ENCODE measurements at places on chromosomes 5 and 9.

DNA sequence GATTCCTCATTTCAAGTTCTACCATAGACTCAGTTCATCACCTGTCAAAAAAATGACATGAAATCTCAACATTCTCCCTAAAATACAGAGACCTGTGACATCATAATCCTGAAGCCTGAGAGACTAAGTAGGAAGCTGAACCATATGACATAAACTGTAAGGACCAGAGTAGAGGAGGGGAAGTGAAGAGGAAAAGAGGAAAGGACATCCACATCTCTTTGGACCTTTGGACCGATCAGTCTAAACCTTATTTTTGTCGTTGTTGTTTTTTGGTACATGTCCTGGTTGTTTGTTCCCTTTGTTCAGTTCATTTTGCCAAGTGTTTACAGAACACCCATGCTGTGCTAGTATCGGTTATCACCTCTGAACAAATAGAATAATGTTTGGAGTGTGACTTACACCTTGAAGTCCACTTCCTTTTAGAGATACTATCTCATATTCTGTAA, 41.9 kb downstream of the LURAP1L start:
- no peak for DNase-seq

DNA sequence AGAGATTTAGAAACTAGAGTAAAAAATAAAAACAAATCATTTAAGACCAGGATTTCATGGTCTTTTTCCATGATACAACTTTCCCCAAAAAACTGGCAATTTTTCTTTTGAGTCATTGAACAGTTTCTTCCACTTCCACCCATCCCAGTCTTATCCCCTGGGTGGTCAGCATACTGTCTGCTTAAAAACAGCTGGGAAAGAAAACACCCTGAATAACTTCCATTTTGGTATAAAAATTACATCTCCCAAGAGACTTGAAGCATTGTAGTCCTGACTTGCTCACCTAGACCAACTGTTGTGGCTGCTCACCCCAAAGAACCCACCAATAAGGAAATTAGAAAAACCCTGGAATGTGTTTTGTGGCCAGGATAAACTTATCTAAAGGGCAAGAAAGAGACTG, 731.3 kb downstream of the NR2F1-AS1 start:
- no peak for DNase-seq

DNA sequence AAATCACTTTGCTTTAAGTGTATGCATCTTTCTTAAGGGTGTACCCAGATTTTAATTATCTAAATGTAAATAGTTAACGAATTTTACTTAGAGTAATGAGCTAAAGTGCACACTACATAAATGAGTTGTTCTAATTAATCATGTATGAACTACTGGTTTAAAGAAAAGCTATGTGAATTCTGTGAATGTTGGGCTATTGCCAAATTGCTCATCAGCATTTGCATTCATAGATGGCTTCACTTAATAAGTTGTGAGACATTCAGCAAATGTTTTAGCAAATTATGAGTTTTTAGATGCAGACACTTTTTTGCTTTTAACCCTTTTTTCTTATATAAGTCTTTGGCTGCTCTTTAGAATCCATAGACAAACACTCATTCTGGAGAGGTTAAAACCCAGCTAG, 175.7 kb downstream of the PBX3 start:
- DNase-seq, result no peak

GRCh38 chr5:55173687-55174230, 782 bp upstream of the CDC20B start:
- no peak for DNase-seq

DNA sequence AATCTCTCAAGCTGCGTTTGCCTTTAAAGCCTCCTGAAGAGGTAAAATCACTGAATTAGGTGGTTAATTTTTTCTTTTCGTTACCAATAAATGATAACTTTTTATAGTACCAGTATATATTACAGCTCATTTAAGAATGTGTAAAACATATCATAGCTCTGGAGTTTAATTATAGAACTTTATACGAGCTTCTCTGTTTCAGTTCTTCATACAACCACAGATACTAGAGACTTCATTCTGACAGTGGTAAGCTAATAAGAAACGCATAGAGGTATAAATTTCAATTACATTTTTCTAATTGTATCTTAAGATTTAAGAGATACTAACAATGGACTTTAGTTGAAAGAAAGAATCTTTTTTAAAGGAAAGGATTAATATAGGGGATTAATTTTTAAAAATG, 73.9 kb downstream of the PBX3 start:
- DNase-seq, result no peak

DNA sequence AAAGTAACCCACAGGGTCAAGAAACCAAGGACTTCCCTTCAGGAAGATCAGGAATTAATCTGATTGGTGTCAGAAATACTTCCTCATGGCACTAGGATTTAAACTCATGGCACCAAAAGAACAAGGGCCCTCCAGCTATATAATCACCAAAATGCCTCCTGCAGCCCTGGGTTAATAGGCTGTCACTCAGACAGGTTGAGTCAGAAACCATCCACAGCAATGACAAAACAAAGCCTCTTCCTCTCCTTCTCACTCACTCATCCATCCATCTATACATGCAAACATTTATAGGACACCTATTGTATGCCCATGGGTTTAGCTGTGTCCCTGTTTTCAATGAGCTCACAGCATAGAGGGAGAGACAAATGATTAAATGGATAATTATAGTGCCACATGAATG, 62.5 kb upstream of the SPOCK1 start:
- DNase-seq, result no peak

DNA sequence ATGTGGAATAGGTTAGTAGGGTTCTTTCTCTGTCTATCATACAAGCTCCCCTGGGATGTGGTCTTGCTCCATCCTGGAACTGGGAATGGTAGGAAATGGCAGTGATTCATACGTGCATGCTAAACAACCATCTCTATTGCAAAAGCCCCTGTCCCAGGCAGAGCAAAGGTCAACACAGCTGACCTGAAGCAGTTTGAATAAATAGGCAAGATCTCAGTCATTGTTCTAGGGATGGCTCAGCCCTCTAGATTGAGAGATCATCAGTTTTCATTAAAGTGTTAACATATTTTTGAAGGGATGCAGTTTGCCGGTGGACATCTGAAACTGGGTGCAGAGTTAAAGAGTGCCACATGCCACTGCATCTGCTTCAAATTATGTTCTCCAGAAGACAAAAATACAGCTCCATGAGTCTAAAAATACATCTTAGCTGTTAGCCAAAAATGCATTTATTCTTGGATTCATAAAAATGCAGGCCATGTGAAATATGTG, 224.1 kb downstream of the ESM1 start:
- DNase-seq, result no peak

GRCh38 chr5:89582768-89583339, 699.9 kb upstream of the MEF2C start:
- no peak for DNase-seq

DNA sequence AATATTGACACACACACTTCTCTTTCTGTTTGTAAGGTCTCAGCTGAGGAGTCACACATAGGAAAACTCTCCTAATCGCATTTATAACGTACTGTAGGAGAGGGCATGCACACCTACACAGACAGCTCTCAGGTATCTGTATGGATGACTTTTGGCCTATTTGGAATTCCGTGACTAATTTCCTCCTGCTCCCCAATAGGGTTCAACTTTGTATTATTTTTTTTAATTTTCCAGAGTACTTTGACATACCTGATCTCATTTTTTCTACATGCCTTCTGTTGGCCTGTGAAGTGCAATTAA, 195.9 kb downstream of the ARHGAP26 start:
- DNase-seq, result no peak

DNA sequence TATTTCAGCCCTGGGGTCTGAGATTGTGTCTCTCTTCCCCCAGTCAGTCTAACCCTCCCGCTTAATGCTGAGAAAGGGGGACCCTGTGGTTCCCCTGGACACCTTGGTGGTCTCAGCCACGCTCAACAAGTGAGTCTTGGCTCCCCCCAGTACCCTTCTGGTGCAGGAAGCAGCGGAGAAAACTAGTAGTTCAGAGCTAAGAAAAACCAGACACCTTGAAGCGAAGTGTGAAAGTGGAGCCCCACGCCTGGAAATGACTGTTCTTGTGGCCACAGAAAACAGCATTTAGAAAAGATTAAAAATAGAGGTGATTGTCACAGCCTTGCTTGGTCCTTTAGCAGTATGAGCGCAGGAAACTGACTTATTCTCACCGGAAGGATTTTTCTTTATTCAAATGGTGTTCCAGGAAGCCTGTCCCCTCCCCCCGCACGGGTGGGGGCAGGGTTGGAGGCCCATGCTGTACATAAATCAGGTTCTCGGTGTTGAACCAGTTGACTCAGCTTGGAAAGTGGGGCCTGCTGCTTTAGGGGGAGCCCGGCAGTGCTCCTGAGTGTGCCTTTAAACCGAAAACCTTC, 8.1 kb downstream of the ARPC5L start:
- no peak for DNase-seq

- no peak for DNase-seq
Measured at GRCh38 chr5:154727361-154727760, 27.8 kb upstream of the LARP1 start.

GRCh38 chr9:111601237-111602018, 2.0 kb upstream of the PTGR1 start:
- DNase-seq, result no peak

GRCh38 chr5:24819841-24820240, 175.1 kb upstream of the CDH10 start:
- no peak for DNase-seq

DNA sequence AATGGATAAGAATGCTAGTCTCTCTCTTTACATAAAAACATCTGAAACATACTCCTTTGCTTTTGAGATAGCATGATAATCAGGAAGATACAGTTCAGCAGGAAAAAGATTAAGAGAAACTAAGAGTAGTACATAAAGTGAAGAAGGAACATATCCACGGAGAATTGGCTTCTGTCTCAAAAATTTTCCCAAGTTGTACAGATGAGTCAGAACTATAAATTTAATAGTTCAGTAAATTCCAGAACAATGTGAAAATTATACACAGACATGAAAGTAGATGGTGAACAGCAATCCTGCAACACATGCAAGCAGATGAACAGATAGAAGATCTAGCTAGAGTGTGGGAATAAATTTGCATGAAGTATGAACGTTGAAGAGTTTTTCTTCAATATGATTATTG, 691.4 kb upstream of the RIOK2 start:
- DNase-seq, result no peak

DNA sequence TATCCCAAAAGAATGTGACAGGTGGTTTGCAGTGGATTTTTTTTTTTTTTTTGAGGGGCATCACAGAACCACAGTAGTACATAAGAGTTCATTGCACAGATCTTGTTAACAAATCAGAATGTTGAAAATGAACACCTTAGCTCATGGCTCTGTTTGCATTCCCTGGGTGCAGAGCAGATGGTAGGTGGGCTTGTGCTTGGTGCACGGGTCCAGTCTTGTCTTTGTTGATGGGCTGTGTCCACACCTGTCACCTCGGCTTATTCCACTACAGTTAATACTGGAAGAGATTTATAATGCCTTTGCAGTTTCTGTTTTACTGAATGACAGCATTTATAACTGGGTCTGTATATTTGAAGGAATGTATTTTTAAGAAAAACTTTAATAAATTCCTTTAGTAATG, 146.6 kb downstream of the KDM4C start:
- no peak for DNase-seq

GRCh38 chr9:2854617-2855016, 10.7 kb upstream of the PUM3 start:
- DNase-seq, result no peak

DNA sequence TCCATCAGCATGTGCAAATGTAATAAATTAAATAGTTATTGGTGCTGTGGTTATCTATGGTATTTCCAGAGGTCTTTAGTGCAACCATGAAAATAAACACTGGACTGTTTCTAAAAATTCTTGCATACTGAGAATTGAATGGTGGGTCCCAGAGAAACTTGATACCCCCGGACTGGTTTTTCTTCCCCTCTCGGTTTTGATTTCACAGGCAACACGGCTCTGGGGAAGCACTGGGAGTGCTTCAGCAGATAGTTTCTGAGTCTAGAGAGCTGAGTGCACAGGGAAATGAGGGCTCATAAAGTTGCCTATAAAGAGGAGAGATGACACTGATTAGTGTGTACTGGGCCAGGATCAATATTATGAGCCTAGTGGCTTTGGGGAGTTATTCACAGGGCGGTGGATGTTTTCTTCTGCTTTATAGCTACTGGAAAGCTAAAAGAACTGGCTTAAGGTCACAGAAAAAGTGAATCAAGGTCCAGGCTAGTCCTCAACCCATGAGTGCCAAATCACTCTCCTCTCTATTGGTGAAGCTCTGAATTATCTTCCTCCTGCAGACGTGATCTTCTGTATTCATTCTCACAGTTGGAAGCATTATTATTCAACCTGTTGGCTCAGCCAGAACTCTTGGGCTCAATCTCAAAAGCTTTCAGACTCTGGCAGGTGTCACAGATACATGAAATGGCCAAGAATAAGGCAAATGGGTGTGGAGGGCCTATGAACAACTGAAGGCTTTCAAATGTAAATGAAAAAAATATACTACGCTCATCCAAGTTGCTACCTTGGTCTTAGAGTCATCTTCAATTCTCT, 170.2 kb upstream of the HMHB1 start:
- DNase-seq, result no peak

DNA sequence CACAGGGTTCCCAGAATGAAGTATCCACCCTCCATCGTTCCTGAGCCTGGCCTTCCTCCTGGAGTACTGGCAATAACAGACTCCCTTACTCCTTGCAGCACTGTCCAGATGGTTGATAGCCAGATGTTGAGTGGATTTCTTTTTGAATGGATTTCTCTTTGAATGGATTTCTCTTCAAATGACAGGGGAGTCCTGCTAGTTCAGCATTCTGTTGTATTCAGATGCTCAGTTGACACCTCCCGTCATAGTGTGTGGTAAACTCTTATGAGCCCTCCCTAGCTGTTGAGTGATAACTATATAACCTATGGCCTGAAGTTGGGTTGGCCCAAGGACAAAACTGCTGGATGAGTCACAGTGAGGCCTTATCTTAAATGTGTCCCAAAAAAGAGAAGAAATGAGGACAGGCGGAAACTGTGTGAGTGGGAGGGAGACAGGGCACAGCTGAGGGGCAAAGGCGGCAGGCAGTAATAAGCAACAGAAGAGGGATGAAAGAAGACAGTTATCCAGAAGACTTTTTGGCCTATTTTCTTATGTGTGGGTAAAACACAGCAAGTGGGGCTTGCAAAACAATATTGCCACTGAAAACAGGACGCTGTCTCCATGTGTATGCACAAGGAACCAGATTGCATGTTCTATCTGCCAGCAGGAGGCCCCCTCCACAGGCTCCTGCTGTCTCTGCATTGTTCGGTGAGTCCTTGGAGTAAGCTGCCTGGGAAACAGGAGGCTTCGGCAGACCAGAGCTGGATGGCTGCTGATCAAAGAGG, 209.5 kb upstream of the S1PR3 start:
- DNase-seq, result peak; percentile 36

DNA sequence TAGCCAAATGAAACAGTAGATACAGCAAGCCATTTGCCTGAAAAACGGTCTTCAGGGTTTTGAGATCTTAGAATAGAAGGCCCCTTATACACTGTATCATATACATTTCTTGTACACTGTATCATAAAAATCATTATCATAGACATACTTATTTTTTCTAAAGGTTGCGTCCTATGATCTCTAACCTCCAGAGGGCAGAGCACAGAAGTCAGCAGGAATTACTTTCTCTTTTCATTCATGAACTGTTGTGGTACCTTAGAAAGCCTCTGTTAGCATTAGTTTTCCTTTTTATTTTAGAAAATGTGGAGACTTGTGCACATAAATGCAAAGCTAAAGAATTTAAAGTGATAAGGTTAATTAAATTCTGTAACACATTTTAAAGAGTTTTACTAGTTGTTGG, 115.4 kb downstream of the OXCT1 start:
- no peak for DNase-seq
